ENCODE measurements at places on chromosomes 13 and 19.

- no peak for DNase-seq
Measured at GRCh38 chr19:30066781-30067759, 125.0 kb downstream of the URI1 start.

GRCh38 chr13:48155848-48156247, 60.9 kb upstream of the MED4 start:
- peak; percentile 9 for DNase-seq

- DNase-seq: no peak
Measured at GRCh38 chr19:47886010-47886559, at the start of gene SULT2A1. SULT2A1 (minus strand) TSS chr19:47886315; CDS start chr19:47886257, 58 bp downstream.

- DNase-seq: no peak
Measured at GRCh38 chr19:51688671-51689571, 4.2 kb upstream of the SPACA6 start.

GRCh38 chr13:67145950-67146349, 84.2 kb downstream of the PCDH9 start:
- no peak for DNase-seq

DNA sequence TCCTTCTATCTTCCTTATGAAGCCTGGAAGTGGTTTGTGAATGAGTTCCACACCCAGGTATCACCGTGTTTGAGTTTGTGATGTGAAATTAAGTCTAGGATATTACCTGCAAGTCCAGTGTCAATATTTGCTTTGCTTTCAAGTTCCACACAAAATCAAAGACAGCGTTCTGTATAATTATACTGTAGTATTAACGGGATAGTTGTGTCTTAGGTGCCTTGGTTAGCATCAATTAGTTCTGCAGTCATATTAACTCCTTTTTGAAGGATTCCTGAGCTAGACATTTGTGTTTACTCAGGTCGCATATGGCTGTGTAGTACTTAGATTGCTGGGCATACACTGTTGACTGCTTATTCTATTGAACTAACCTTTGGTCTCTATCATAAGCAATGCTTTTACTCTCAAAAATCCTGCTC, 54.4 kb downstream of the ERCC5 start:
- no peak for DNase-seq

- no peak for DNase-seq
Measured at GRCh38 chr13:50320271-50320862, 305.1 kb downstream of the KCNRG start.

DNA sequence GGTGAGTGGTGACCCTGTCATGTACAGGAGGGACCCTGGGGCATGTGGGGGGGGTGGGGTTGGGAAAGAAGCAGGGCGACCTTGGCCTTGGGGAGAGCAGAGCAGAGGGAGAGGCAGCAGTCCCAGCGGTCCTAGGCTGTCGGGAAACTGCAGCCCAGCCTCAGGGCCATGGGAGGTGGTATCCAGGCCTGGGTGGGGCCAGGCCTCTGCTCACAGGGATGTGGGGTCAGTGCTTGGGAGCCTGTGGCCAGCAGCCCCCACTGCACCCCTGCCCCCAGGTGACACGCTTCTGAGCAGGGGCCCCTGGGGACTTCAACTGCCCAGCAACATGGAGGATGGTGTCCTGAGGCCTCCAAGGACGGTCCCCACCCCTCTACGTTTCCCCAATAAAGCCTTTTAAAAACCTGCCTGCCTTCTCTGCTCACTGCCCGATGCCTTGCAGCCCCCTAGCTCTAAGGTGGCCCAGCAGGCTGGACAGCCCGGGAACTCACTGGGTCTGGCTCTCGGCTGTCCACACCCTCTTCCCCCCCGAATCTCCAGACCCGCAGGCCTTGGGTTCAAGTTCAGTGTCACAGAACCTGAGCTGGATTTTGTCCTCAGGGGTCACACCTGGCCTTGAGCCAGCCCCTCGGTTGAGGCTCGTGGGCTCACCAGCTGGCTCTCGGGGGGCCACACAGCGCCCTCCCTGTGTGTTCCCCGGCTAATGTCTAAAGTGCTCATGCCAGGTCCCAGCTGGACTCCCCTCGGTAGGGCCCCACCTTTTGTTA, 6.9 kb downstream of the PNKP start:
- DNase-seq: no peak

DNA sequence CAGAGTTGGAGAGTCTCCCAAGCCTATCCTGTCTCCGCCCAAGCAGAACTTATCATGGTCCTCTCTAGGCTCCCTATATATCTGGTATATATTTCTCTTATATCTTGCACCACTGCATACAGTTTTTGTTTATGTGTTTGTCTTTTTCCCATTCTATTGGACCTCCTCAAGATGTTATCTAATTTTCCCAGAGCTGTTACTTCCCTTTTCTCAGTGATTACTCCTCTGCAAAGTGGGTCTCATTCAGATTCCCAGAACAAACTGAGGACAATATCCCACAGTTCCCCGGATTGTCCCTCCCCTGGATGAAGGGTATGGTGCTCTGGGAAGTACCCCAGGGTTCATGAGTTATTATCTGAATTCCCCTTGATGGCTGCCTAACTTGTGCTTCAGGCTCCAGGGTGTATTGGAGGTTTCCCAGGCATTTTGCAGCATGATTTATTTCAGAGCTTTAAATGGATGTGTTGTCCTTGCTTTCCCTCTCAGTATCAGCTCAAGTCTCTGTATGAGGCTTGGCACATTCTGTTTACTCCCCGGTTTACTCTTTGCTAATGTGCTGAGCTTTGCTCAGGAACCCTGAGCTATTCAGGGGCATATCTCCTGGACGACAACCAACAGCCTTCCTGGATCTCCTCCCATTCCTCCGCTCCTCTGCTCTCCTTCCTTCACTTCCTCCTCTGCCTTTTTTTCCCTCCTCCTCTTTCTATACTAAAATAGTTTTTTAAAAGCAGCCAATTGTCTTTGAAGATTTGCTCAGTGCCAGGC, 329.3 kb downstream of the SPRY2 start:
- no peak for DNase-seq

- DNase-seq: no peak
Measured at GRCh38 chr13:67630640-67631039, 400.5 kb upstream of the PCDH9 start.

DNA sequence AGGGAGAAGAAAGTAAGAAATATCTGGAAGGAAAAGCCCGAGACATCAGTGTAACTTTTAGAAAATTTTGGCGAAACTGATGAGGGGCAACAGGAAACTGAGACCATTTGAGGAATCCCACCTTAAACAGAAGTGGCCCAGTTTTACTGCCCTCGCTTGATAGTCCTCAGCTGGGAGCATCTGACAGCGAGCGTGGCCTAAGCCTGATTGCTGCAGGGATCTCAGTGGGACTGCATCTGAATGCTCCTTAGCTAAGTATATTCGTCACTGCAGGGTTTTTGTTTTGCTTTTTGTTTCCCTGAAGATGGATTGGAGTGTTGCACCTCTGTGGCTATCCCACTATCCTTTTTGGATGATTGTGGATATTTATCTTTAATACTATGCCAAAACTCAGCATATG, 262.7 kb upstream of the KLHL1 start:
- no peak for DNase-seq

DNA sequence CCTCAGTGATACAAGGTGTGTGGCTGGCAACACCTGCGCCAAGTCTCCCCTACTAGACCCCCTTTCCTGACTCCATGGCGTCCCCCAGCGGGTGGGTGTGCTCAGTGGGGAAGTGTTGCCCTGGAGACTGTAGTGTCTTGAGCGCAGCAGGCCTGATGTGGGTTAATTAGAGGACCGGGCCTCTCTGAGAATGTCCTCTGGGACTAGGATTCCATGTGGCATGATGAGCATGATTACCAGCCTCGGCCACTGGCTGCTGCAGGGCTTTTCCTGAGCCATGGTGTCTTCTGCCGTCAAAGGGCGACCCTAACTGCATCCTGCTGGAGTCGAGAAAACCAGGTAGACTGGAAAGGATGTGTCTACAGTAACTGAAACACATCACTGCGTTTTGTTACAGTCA, 28.1 kb downstream of the MICOS13 start:
- no peak for DNase-seq

DNA sequence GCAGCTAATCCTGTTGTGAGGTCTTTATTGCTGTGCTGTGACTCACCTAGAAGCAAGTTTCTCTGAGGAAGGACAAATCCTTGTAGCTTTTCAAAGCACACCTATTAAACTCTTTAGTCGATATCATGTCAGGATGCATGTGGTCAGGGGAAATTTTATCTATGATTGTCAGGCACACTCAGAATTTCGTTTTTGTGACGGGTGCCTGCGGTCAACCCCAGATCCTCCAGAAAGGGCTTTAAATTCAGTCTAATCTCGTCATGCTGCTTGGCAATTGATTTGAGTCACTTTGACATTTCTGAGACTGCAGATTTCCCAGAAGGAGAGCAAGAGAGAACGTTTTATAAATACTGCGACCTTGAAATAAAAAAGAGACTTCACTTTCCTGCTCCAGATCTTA, 316.9 kb downstream of the FGF9 start:
- DNase-seq: no peak

DNA sequence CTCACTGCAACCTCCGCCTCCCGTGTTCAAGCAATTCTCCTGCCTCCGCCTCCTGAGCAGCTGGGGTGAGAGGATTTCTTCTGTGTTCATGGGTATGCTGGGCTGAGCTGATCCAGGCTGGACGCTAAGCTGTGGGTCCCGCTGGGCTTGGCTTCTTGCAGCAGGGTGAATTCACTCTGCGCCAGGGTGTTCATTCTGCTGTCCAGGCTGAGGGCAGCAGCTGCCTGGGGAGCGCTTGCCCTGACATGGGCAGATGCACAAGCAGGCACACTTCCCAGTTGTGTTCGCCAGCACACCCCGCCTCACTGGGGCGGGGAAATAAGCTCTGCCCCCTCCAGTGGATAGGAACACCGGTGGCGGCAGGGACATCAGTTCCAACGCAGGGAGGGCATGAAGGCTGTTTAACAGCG, 7.3 kb upstream of the INAFM1 start:
- DNase-seq: no peak

GRCh38 chr13:99489028-99489427, 12.2 kb upstream of the TM9SF2 start:
- no peak for DNase-seq

DNA sequence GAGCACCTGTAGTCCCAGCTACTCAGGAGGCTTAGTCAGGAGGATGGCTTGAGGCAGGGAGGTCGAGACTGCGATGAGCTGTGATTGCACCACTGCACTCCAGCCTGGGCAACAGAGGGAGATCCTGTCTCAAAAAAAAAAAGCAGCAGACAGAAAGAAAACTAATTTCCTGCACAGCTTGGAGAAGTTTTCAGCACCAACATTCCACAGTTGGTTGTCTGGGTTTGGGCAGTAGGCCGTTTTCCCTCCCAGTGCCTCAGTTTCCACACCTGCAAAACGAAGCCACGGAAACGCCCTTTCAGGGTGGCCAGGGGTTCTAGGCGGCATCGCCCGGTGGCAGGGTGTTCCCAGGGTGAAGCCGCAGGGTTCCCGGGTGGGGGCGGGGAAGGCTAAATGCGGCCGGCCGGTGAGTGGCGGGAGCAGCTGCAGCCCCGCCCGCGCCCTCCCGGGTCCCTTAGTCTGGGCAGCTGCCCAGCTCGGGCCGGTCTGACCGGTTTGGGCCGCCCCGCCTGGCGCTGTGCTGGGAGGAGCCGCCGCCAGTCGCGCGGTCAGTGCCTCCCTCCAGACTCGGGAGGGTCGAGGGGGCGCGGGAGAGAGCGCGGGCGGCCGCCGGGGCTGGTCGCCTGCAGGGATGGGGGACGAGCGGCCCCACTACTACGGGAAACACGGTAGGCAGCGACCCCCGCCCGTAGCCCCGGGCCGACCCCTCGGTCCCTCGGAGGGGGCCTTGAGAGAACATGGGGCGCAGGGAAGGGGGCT, at the start of gene SLC44A2:
Gene SLC44A2 (plus strand): TSS at position 551 of the 759 bp plus-strand sequence. CDS start 81 bp downstream, at position 632.
- DNase-seq: no peak

DNA sequence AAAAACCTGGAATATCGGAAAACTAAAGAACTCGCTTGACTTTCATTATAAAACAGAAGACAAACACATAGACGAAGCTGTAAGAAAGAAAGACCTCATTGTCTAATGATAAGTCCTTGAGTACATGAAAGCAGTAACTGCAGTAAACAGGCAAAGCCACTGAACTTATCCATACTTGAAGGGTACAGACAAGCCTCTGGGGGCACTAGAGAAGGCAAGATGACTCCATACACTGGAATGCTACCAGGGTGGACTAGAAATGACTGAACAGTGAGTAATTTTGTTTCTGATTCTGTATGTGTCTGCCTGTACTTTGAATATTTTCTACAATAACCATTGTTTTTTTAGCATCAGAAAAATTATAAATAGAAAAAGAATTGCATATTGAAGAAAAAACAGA, 507.9 kb downstream of the UQCRFS1 start:
- no peak for DNase-seq

DNA sequence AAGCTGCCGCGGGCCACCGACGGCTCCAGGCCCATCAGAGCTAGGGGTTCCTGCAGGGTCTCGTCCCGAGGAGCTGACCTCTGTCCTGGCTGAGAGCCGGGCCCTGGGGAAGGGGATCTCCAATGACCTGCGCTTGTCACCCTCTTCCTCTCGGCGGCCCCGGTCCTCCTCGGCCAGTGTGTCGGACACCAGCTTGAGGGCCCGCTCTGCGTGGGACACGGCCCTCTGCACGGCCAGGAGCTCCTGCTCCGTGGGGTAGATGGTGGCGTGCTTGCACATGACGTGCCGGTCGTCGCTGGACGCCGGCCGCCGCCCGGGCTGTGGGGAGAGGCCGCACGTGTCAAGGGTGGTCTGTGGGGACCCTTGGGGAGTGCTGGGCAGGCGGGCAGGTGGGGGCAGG, 32.7 kb upstream of the MATK start:
- no peak for DNase-seq

GRCh38 chr13:75789451-75790197, 153.5 kb downstream of the LMO7 start:
- DNase-seq: no peak

DNA sequence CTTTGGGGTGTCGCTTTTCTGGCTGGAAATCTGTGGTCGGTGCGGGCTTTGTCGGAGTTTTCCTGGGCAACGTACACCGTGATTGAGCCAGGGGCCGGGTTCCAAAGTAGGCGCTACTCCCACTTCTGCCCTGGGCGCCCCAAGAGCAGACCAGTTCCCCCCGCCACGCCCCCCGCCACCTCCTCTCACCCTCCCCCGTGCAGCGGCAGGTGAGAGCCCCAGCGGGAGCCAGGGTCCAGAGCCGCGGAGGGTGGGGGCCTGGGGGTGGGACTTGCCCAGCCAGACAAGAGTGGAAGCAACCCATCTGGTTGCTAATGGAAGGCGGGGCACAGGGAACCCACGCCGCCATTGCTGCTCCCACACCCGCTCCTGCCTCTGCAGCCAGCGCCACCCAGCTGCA, 2195.9 kb downstream of the PCDH9 start:
- no peak for DNase-seq

GRCh38 chr13:98974053-98974452, 3.8 kb downstream of the DOCK9 start:
- DNase-seq: no peak

- no peak for DNase-seq
Measured at GRCh38 chr19:55247621-55248099, 11.2 kb downstream of the PPP6R1 start.

GRCh38 chr13:109819874-109820273, 33.5 kb upstream of the IRS2 start:
- no peak for DNase-seq

Measured in stimulated activated CD4-positive, alpha-beta T cell treated with anti-CD3 and anti-CD28 coated beads, Interleukin-2, amount 100 ng/mL, for 4 hours (primary cell).